ENCODE measurements at places on chromosomes 3 and 15. TPM values are rescaled to one million over a fixed set of nuclear protein-coding genes. Genes with fewer than 3 reads are reported as not detected.

The SPESP1 gene
- 0.93 TPM for total RNA-seq

The ARPP21 gene
- total RNA-seq = 1.6 TPM

The LTK gene
- total RNA-seq = 0.84 TPM

The LINGO1 gene
- 0.36 TPM for total RNA-seq

The C3orf20 gene
- total RNA-seq = 0.28 TPM

The INKA1 gene
- total RNA-seq = 0.74 TPM

The P2RY13 gene
- total RNA-seq = 0.72 TPM

The SKOR1 gene
- total RNA-seq = 0.24 TPM

The SENP7 gene
- total RNA-seq = 8.8 TPM

The DAZL gene
- not detected for total RNA-seq

The MKRN3 gene
- not detected for total RNA-seq

The KLF15 gene
- 64.6 TPM for total RNA-seq

The GOLGA8Q gene
- total RNA-seq = 0.72 TPM
